ENCODE measurements at places on chromosomes 2 and 18.

DNA sequence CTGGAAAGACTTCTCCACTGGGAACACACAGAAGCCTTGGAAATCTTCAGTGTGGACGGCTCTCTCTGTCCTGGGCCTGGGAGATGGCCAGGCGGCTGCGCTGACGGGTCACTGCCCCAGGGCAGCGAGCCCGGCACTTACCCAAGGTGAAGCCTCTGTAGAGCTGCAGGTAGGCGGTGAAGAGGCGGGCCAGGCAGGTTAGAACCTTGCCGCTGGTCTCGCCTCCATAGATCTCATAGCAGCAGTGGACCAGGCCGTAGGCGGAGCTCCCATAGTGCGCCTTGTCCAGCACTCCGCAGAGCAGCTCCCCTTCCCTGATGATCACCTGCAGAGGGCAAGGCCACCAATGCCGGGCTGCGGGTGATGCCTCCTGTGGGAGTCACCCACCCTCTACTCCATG is 53.0 kb downstream of the POLR1A start:
- DNase-seq, result no peak

DNA sequence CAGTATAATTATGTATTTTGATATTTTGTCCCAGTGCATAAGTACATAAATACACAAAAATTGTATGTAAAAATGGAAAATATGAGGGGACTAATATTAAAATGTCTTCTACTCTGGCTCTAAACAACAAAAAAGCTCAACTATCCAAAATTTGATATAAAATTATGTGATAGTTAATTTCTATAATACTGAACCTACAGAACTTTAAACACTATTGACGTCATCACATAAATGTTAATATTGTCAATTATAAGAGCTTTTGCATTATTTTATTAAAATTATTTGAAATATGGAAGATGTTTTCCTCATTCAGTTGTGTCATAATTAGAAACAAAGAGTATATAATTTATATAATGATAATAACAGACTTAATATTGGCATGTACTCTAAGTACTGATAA is 1139.7 kb upstream of the TMEFF2 start:
- no peak for DNase-seq

GRCh38 chr2:222174450-222174849 is 124.3 kb downstream of the PAX3 start:
- no peak for DNase-seq

- no peak for DNase-seq
These were observed 239.0 kb downstream of the PHLPP1 start for GRCh38 chr18:62954366-62954765.

- no peak for DNase-seq
These were observed 18.7 kb downstream of the CLK1 start for GRCh38 chr2:200845669-200846325.
